ENCODE measurements at places on chromosomes 12 and 14.

GRCh38 chr14:88698651-88699050 lies 94.1 kb downstream of the EML5 start:
- DNase-seq, result no peak

- DNase-seq, result peak; percentile 46
Observed at GRCh38 chr12:2752676-2753371, 41.9 kb upstream of the FKBP4 start.

DNA sequence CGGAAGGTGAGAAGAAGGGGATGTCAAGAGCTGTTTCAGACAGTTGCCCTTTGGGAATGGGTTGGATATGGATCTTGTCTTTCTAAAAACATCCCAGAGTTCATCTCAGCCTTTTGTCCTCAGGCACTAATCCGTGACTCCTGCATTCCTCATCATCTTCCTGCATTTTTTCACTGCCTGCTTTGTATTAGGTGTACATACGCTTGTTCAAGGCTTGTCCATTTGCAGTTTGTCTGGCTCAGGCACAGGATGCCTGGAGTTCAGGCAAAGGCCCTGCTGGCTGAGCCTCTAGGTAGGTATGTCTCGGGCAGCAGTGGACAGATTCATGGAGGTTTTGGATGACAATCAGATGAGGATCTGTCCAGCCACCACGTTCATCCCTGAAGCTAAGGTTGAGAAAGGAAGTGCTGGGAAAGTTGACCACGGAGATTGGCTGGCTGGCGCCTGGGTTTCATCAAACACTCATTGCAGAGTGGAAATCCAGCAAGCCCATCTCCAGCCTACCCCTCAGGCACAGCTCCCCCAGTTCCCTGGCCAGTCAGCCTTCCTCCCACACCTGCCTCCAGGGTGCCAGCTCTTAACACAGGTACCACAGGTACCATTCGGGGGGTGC lies 12.4 kb upstream of the TMEM106C start:
- no peak for DNase-seq

GRCh38 chr14:88612981-88613380 lies 50.1 kb downstream of the ZC3H14 start:
- no peak for DNase-seq

GRCh38 chr14:64762044-64763034 lies 58.1 kb downstream of the PLEKHG3 start:
- no peak for DNase-seq

GRCh38 chr14:22849212-22849819 lies 12.9 kb downstream of the MMP14 start:
- DNase-seq, result no peak

GRCh38 chr12:45260104-45260815 lies 44.4 kb downstream of the ANO6 start:
- no peak for DNase-seq

DNA sequence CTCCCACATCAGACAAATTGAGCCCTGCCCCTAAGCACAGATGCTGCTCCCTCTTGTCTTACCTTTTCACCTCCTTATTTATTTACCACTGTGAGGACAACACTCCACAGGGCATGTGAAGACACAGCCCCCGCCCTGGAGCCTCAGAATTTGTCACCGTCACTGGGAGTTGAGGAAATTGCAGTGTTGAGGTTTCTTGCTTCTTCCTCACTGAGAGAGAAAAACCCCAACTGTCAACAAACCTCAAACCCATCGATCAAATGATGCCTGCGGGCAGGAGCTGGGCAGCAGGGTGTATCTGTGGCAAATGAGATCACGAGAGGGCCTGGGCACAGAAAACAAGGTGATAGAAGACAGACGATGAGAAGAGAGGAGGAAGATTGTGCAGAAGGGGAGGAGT lies 30.5 kb upstream of the PLEKHG3 start:
- DNase-seq, result no peak

GRCh38 chr14:39812532-39813320 lies 380.5 kb upstream of the FBXO33 start:
- DNase-seq, result no peak

DNA sequence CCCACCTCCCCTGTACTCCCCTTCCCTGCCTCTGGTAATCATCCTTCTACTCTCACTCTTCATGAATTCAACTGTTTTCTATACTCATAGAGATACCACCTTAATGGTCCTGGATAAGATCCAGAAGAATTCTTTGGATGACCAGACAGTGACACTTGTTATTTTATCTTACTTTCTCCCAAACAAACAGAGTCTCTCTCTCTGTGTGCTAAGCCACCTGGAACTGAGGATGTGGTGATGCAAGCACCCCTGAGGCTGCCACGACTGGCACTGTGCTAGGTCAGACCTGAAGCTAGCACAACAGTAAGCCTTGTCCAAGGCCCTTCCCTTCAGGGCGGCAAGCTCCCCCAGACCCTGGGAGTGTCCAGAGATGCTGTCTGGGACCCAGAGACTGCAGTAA lies 250.2 kb downstream of the C12orf50 start:
- DNase-seq, result no peak

DNA sequence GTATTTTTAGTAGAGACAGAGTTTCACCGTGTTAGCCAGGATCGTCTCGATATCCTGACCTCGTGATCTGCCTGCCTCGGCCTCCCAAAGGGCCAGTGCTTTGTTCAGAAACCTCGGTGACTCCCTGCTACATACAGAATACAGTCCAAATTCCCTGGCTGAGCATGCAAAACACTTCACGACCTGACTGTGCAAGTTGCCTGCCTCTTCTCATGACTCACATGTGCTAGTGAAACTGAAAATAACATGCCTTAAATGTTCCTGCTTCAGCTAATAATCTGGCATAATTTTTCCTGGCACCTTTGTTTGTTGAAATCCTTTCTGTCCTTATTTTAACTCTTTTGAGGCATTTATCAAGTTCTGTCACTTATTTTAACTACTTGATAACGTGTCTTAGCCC lies 8.2 kb downstream of the DMAC2L start:
- DNase-seq, result no peak

Data from stimulated activated CD8-positive, alpha-beta memory T cell treated with anti-CD3 and anti-CD28 coated beads, Interleukin-15, amount 100 ng/mL, for 24 hours (primary cell).